ENCODE measurements at places on chromosomes 11 and 22. TPM values are rescaled to one million over a fixed set of nuclear protein-coding genes. Genes with fewer than 3 reads are reported as not detected.

DNA sequence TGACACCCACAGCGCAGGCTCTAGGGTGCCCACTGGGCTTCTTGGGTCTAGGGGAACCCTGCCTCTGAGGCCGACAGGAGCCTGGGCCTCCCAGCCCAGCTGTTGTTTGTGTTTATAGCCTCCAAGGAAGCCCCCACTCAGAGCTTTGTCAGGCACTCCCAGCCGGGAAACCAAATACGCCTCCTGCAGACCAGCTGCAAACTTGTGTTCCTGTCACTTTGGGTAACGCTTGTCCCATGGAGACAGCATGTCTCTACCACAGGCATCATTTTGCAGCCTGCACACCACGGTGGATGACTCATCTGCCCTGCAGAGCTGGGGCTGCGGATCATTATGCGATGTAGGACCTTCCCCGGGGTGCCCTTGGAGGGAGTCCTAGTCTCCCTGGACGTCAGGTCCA, 40.6 kb upstream of the CRYBB3 start:
- no peak overlapping the region for H3K4me3 ChIP-seq
- no peaks in the 10 kb centered on the region for H3K27me3 ChIP-seq
- no peaks in the 10 kb centered on the region for H3K36me3 ChIP-seq
- H3K27ac ChIP-seq, result no peak overlapping the region

GRCh38 chr22:37019309-37020191, at the start of the genes MPST and TST:
Gene MPST (plus strand): TSS chr22:37019742. CDS start chr22:37019837, 95 bp downstream.
Gene TST (minus strand): TSS chr22:37019447. CDS start chr22:37018732, 715 bp downstream.
- H3K4me1 ChIP-seq, result peaks cover 24% of the 10 kb centered on the region
- no peaks in the 10 kb centered on the region for H3K36me3 ChIP-seq
- peak; percentile 54 for DNase-seq
- peaks cover 2% of the 10 kb centered on the region for H3K27me3 ChIP-seq
- peak within 1 kb of the TSS; percentile 88 for H3K4me3 ChIP-seq
- H3K27ac ChIP-seq, result peak within 1 kb of the TSS; percentile 87

DNA sequence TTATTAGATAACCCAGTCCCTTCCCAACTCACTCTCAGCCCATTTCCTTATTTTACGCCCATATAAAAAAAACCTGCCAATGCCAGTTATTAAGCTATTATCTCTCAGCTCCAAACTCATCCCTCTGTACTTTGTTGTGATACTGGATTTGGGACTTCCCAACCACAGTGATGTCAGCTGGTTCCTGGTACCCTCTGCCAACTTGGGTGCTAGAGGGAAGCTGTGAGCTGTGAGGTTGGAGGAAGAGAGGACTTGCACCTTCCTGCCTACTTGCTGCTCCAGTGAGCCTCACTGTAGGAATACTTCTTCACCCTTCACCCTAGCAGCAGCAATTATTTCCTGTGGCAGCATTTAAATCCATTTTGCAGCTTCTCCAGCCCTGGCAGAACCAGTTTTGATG, 19.2 kb upstream of the CSF2RB start:
- DNase-seq, result no peak
- peaks cover 5% of the 10 kb centered on the region for H3K27me3 ChIP-seq
- H3K4me1 ChIP-seq, result peaks cover 20% of the 10 kb centered on the region
- peaks cover 14% of the 10 kb centered on the region for H3K36me3 ChIP-seq

GRCh38 chr22:20238901-20239675, 29.0 kb downstream of the RTN4R start:
- peaks cover 41% of the 10 kb centered on the region for H3K4me1 ChIP-seq
- peak overlapping the region; percentile 62 for H3K4me3 ChIP-seq
- H3K36me3 ChIP-seq, result no peaks in the 10 kb centered on the region
- H3K27me3 ChIP-seq, result no peaks in the 10 kb centered on the region

GRCh38 chr11:76234416-76235232, 28.3 kb upstream of the WNT11 start:
- H3K27me3 ChIP-seq, result peaks cover 6% of the 10 kb centered on the region
- H3K4me3 ChIP-seq, result peak overlapping the region; percentile 78
- H3K27ac ChIP-seq, result peak overlapping the region; percentile 90
- peak; percentile 45 for DNase-seq

GRCh38 chr22:30717331-30717921, 22.8 kb downstream of the OSBP2 start:
- H3K36me3 ChIP-seq, result no peaks in the 10 kb centered on the region
- no peak overlapping the region for H3K27ac ChIP-seq
- H3K4me1 ChIP-seq, result no peaks in the 10 kb centered on the region
- no peak for DNase-seq

- no peak for DNase-seq
- H3K27me3 ChIP-seq, result no peaks in the 10 kb centered on the region
- H3K4me1 ChIP-seq, result no peaks in the 10 kb centered on the region
- no peak overlapping the region for H3K4me3 ChIP-seq
Observed at GRCh38 chr11:100294748-100295147, 392.3 kb upstream of the ARHGAP42 start.

- no peak overlapping the region for H3K27ac ChIP-seq
- no peaks in the 10 kb centered on the region for H3K36me3 ChIP-seq
- DNase-seq, result peak; percentile 22
- H3K4me3 ChIP-seq, result no peak overlapping the region
Observed at GRCh38 chr22:22099833-22100812, 117.5 kb upstream of the TOP3B start.

GRCh38 chr11:79071190-79071589, 369.6 kb downstream of the TENM4 start:
- no peaks in the 10 kb centered on the region for H3K4me1 ChIP-seq
- H3K27ac ChIP-seq, result no peak overlapping the region
- H3K27me3 ChIP-seq, result peaks cover 7% of the 10 kb centered on the region

DNA sequence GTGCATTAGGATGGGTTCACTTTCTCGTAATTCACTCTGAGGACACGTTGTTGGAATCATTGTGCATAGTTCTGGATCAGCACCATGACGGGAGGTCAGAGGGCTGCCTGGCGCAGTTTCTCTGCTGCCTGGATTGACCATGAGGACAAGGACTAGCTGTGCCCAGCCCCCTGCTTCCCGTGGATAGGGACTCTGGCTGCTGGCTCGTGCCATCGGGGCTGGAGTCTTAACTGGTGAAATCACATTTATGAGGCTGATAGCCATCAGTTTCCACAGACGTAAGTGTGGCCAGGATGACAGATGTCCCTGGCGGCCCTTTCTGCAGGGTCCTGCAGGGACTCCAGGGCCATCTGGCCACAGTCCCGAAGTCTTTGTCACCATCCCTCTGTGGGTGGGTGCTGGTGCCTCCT, 24.1 kb upstream of the GRAMD4 start:
- no peak overlapping the region for H3K4me3 ChIP-seq
- H3K27ac ChIP-seq, result no peak overlapping the region
- no peak for DNase-seq
- peaks cover 42% of the 10 kb centered on the region for H3K4me1 ChIP-seq

DNA sequence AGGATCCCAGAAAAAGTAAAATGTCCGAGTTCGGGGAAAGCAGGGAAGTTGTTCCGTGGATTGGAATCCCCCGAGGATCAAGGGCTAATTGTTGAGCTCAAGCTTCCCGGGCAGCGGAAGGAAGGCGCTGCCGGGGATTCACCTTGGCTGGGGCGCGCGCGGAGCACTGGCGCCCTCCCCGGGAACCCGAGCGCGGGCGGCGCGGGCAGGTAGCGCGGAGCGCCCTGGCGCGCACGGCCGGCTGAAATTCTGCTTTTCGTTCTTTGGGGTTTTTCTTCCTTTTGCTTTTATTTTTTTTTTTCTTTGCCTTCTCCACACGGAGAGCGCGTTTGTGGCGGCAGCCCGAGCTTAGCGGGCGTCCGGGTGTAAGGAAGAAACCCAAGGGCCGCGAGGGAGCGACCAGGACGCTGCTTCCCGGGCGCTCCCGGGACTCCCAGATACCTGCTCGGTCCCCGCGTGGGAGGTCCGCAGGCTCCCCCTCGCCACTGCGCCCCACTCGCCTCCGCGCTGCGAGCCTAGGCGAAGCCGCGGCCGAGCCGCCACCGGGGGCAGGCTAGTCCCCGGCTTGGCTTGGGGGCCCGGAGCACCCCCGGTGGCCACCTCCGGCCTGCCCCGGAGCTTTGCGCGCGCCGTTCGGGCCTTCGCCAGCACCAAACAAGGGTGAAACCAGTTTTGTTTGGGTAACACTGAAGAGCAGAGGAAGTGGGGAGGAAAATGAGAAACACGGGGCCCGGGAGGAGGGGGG, 4.8 kb upstream of the IGF2 start:
- H3K27ac ChIP-seq, result no peak overlapping the region
- DNase-seq, result no peak
- H3K27me3 ChIP-seq, result peaks cover 67% of the 10 kb centered on the region
- no peaks in the 10 kb centered on the region for H3K36me3 ChIP-seq

GRCh38 chr11:11752679-11753078, 89.1 kb upstream of the USP47 start:
- H3K27me3 ChIP-seq, result peaks cover 11% of the 10 kb centered on the region
- H3K36me3 ChIP-seq, result no peaks in the 10 kb centered on the region
- H3K4me3 ChIP-seq, result no peak overlapping the region
- no peaks in the 10 kb centered on the region for H3K4me1 ChIP-seq

GRCh38 chr11:34176751-34177209, 71.4 kb downstream of the NAT10 start:
- no peaks in the 10 kb centered on the region for H3K36me3 ChIP-seq
- peaks cover 37% of the 10 kb centered on the region for H3K4me1 ChIP-seq
- DNase-seq, result no peak
- no peak overlapping the region for H3K4me3 ChIP-seq

DNA sequence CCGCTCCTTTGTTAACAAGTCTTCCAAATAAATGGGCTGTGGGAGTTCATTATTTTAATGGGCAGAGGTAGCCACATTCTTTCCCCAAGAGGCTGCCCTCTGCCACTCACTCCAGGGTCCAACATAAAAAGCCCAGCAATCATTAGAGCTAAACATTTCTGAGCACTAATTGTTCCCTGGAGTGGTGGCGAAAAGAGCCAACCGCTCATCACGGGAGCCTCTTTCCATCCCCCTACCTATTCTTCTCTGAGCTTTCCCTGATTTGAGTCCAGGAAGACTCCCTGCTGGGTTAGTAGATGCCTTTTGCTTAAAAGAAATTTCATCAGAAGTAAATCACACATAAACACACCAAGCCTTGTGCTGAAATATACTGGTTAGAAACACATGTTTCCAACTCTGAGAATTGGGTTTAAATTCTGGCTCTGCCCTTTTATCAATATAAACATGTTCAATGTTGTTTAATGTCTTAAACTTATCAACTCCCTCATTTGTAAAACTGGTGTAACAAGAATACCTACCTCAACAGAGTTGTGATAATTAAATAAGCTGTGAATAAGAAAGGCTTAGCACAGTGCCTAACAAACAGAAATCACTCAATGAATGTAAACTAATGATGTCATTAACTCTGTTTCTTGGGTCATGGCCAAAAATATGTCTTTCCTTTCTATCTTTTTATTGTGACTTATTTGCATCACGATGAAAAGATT, at the start of gene OR5A2:
Gene OR5A2 (minus strand): TSS at position 53 of the 707 bp plus-strand sequence. CDS start 3,460 bp downstream, outside the sequence.
- H3K27ac ChIP-seq, result no peak within 1 kb of the TSS
- peaks cover 6% of the 10 kb centered on the region for H3K27me3 ChIP-seq
- no peak for DNase-seq
- peaks cover 10% of the 10 kb centered on the region for H3K4me1 ChIP-seq

DNA sequence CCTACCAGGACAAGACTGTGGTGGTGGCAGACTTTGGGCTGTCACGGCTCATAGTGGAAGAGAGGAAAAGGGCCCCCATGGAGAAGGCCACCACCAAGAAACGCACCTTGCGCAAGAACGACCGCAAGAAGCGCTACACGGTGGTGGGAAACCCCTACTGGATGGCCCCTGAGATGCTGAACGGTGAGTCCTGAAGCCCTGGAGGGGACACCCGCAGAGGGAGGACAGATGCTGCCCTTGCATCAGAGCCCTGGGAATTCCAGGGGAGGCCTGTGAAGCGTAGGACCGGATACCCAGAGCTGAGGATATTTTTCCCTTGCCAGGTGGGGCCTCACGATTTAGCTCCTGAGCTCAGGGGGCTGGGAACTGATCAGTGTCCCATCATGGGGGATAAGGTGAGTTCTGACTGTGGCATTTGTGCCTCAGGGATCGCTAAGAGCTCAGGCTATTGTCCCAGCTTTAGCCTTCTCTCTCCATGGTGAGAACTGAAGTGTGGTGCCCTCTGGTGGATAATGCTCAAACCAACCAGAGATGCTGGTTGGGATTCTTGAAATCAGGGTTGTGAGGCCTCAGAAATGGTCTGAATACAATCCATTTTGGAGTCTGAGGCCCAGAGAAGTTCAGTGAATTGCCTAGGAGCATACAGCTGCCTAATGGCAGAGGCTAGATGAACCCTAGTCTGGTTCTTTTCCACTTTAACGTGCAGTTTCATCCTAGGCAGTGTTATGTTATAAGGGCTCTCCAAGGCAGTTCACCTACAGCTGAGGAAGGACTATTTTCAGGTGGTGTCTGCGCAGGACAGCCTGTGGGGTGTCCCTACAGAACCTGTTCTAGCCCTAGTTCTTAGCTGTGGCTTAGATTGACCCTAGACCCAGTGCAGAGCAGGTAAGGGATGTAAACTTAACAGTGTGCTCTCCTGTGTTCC, 19.5 kb downstream of the PIK3IP1 start:
- H3K27ac ChIP-seq, result peak overlapping the region; percentile 57
- peaks cover 2% of the 10 kb centered on the region for H3K4me1 ChIP-seq
- H3K4me3 ChIP-seq, result no peak overlapping the region

GRCh38 chr11:2744166-2744565, 44.4 kb upstream of the KCNQ1OT1 start:
- H3K27ac ChIP-seq, result no peak overlapping the region

DNA sequence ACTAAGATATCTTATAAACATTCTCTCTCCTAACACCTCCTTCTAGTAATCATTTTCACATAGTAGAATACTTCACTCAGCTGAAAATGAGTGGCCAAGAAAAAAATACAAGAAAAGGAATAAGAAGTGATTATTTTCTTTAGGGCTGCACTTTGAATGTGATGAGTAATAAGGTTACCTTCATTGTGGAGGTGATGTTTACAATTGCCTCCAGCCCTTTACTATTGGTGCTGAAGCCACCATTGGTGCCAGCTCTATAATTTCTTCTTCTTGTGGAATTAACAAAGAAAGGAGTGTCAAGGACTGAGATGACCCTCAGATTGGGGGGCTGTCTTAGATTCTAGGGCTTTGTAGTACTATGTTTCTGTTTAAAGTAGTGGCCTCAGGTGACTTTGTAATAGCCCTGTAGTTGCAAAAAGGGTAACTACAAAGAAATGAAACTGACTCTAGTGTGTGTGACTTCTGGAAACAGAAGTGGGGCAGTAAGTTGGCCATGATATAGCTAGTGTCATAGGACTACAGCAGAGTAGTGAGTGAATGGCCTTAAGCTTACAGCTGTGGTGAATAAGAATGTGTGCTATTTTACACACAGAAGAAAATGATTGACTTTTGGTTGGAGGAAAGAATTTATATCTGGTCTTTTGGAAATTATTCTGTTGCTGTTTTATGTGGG, 287.2 kb downstream of the TMEM135 start:
- DNase-seq, result no peak
- H3K27me3 ChIP-seq, result no peaks in the 10 kb centered on the region
- H3K4me3 ChIP-seq, result no peak overlapping the region
- peaks cover 9% of the 10 kb centered on the region for H3K36me3 ChIP-seq
- no peak overlapping the region for H3K27ac ChIP-seq
- H3K4me1 ChIP-seq, result no peaks in the 10 kb centered on the region

OR6A2 gene
- total RNA-seq, result 0.05 TPM

DCDC1 gene
- total RNA-seq, result not detected

KRTAP5-11 gene
- total RNA-seq, result not detected

KCNC1 gene
- not detected for total RNA-seq

IGF2 gene
- total RNA-seq, result not detected

PKDREJ gene
- not detected for total RNA-seq

EP300 gene
- 59.2 TPM for total RNA-seq

PLAAT2 gene
- not detected for total RNA-seq

TTLL1 gene
- total RNA-seq, result 8.0 TPM

CDKN1C gene
- total RNA-seq, result 0.21 TPM

KRTAP5-2 gene
- not detected for total RNA-seq

ZDHHC13 gene
- total RNA-seq, result 25.7 TPM

OLFML1 gene
- total RNA-seq, result not detected

INS gene
- not detected for total RNA-seq
